ENCODE measurements at places on chromosomes 1 and 21.

DNA sequence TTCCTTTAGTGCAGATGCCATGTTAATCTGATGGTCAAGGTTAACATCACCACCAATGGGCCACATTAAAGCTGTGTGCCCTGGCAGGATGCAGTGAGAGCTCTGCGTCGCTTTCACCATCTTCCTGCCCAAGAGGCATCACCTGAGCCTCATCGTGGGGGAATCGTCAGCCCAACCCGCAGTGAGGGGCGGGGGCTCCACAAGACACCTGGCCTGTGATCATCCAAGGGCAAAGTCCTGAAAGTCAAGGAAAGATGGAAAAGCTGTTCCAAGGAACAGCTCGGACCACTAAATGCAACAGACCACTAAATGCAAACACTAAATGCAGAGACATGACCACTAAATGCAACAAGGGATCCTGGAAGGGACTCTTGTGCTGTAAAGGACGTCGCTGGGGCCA lies 49.9 kb downstream of the WDR4 start:
- DNase-seq: no peak

- DNase-seq: no peak
Measured at GRCh38 chr1:237817277-237817676, 73.4 kb downstream of the ZP4 start.

DNA sequence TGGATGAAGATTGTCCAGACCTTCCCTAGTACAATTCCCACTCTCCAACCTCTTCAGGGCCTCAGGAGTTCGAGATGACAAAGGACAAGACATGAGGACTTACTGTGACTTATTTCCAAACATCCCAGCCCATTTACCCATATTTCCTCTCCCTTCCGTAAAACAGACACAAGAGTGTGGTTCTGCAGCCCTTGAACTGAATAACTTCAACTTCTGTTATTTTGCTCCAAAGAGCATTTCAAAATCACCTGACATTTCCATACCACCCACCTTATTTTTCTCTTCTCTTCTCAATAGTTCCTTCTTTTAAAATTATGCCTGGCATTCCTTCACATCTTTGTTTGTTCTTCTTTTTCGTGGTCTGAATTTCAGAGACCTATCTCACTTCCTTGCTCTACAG lies 8.7 kb upstream of the OR10K2 start:
- DNase-seq: no peak

GRCh38 chr1:179925922-179926849 lies 28.4 kb upstream of the CEP350 start:
- no peak for DNase-seq

- DNase-seq: no peak
Measured at GRCh38 chr1:30058970-30059369, 664.4 kb downstream of the MATN1 start.

GRCh38 chr1:56547473-56547872 lies 31.9 kb downstream of the PLPP3 start:
- DNase-seq: no peak
